ENCODE measurements at places on chromosomes 2 and 18.

DNA sequence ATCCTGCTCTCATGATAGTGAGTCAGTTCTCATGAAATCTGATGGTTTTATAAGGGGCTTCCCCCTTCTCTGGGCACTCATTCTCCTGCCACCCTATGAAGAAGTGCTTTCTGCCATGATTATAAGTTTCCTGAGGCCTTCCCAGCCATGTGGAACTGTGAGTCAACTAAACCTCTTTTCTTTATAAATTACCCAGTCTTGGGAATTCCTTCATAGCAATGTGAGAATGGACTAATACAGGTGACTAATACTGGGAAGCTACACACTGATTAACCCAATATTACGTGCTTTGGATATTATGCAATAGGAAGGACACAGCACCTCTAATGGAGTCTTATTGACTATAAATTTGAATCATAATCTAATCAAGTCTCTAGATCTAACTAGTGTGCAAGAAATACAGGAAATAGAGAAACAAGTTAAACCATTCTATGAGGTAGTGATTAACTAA, 107.2 kb upstream of the ETAA1 start:
- DNase-seq: no peak

- no peak for DNase-seq
These were observed 904.8 kb upstream of the CHAC2 start for GRCh38 chr2:52862801-52863200.

DNA sequence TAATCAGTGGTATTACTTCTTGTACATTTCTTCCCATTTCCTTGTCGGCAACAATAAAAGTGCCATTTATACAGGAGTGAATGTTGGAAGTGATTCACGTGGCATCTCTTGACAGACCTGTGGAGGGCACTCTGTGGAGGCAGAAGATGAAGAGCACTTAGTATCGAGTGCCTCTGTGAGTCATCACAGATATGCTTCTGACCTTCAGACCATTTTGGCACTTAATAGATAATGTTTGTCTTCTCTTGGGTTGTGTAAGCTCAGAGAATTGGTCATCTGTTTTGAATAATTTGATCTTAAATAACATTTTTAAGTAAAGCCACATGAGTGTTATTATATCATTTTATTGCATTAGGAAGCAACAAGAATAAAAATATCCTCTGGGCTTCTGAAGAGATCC, 305.5 kb downstream of the PTPRM start:
- no peak for DNase-seq

- DNase-seq: no peak
These were observed 40.2 kb downstream of the MYOM1 start for GRCh38 chr18:3179430-3180089.

- DNase-seq: no peak
These were observed 28.6 kb downstream of the MDH1 start for GRCh38 chr2:63617366-63617765.

- DNase-seq: no peak
These were observed 304.1 kb upstream of the RND3 start for GRCh38 chr2:150791567-150791966.

GRCh38 chr2:137675584-137676327, 288.5 kb upstream of the HNMT start:
- DNase-seq: no peak

DNA sequence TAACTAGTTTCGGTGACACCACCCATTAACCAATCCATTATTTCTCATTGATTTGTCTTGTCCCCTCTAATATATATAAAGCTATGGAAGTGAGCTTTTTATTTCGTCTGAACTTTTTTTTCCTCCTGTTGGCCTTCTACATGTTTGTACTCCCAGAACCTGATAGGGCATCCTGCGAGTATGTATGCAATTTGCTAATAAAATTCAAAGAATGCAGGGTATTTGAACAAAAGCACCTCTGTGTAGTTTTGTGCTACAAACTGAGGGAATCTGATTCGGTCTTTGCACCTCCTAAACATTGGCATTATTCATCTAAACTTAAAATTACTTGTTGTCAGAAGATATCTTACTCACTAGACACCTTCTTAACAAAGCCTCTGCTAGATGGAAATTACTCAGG, 242.9 kb upstream of the TMEFF2 start:
- no peak for DNase-seq

- DNase-seq: no peak
These were observed 140.2 kb upstream of the OTOS start for GRCh38 chr2:240280621-240281020.

- DNase-seq: no peak
These were observed 193.4 kb downstream of the LRRTM1 start for GRCh38 chr2:80111185-80111584.

GRCh38 chr2:181632733-181633401, 24.0 kb downstream of the CERKL start:
- no peak for DNase-seq

DNA sequence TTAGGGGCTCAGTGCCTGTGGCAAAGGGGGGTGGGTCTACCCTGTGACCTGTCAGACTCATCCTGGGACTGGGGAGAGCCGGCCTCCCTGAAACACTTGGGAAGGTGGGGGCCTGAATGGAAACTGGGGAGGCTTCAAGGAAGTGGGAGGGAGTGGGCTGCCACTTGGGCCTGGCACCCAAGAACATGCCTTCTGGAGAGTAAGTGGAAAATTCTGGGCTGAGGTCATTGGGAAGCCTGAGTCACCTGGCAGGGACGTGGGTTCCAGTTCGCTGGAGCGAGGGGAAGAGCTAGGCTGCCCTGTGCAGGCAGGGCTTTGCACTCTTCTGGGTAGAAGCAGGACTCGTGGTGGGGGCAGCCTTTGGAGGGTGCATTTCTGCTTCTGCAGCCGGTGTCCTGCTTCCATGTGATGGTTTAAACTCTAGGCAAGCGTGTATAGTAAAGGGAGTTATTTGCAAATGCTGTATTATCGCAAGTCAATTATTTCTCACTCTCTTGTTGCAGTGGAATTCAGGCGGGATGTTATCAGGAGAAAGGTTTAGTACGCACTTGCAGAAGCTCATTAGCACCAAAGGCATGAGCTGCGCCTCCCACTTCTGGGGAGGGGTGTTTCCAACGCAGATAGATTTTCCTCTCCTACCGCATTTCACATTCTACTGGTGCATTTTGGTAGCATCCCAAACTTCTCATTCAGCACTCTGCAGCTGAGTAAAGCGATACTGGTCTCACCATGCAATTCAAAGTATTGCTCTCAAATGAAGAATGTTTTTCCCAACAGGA, 3.8 kb downstream of the LRRFIP1 start:
- DNase-seq: no peak

DNA sequence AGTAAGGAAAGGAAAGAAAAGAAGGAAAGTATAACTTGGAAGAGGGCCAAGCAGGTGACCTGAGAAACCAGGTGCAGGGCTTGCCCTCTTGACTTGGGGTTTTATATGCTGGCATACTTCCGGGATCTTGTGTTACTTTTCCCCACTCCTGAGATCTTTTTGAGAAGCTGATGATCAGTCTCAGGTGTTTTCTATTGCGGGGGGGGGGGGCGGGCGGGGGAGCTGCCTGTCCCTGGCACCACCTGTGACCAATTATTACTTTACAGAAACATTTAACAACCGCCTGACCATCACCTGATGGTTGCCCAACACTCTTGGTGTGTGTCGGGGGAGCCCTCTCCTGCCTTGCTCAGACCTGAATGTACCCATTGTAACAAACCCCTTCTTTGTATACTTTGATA, 6.9 kb upstream of the CASP10 start:
- DNase-seq: no peak

DNA sequence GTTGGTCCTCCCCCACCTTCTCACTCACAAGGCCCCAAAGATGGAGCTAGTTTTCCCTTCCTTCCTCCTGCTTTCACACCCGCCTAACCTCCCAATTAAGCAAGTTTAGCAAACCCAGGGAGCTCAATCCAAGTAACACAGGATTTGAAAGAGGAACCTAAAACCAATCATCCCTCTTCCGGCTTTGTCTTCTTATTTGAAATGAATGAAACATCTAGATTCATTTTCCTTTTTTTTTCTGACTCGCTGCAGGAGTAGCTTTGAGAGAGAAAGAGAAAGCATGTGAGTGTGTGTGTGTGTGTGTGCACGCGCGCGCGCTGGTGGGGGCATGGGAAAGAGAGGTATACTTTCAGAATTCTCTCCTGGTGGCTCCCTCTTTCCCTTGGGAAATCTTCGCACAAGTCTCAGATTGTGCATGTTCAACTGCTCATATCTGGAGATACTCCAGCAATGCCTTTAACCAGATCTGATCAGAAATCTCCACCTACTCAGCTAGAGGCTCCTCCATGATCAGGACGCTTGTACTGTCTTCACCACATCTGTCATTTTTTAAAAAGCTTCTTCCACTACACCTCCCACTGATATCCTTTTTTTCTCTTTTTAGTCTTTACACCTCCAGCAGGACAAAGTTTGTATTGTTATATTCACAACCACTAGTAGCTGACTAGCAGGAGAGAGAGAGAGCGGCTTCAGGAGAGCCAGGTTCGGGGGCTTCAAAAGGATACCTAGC, 1.7 kb downstream of the SLC8A1 start:
- no peak for DNase-seq

DNA sequence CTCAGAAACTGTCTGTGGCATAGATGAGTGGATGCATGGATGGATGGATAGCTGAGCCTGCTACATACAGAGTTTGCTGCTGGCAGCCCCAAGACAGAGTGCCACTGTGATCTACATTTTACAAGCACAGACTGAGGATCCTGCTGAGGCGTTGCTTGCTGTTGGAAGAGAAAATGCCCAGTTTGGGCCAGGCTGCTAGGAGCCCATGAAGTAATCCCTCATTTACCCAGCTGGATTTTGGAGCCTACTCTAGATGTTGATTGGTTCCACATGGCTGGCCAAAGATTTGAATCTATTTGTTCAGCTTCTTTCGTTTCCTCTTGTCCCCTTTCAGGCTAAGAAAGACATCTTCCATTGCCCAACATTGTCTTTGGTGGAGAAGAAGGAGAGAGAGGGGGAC, 261.3 kb downstream of the CLIP4 start:
- DNase-seq: no peak

GRCh38 chr2:80778704-80779103, 474.2 kb upstream of the LRRTM1 start:
- no peak for DNase-seq

- DNase-seq: no peak
These were observed 29.0 kb upstream of the DNAJC27 start for GRCh38 chr2:25000503-25001324.

DNA sequence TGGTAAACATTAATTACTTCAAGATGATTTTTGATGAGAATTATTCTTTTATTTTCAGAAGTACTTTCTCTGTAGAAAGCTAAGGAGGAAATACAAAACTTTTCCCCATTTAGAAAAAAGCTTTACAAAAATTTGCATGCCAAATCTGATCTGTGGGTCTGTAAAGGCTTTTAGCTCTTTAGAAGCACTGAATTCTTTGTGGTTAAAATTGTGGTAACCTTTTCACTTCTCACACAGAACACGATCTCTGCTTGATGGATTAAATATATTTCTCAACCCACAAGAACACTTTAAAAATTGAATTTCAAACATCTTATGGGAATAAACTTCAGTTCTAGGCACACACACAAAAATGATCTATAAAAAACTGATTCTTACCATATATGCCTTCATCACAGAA, 63.7 kb downstream of the VIL1 start:
- no peak for DNase-seq

- DNase-seq: no peak
These were observed 47.5 kb upstream of the ACYP2 start for GRCh38 chr2:54067851-54068375.

DNA sequence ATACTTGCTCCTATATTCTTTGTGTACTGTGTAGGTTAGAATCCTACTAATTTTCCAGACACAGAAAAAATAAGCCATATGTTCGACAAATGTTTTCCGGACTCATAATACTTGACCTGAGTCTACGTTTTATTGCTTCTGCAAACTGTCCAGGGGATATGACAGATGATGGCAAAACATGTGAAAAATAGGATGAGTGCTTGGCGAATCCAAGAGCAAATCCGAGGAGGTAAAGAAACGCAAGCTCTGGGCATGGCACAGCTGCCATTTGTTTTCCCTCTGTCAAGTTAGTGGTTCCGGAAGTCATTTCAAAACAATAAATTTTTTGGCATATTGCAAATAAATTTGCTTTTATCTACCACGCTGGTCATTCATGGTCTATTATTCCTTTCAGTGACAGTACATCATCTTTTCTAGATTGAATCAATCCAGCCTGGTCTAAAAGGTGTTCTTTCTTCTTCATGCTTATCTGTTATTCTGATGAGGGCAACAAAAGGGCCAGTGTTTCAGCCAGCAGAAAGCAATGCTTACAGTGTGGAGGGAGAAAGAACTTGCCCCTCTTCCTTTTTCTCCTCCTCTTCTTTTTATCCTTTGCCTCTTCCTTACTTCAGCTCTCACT, 476.1 kb upstream of the SOX11 start:
- DNase-seq: no peak

- no peak for DNase-seq
These were observed 3.3 kb upstream of the ZNF532 start for GRCh38 chr18:58861353-58861752.

- DNase-seq: no peak
These were observed 26.1 kb upstream of the REG3G start for GRCh38 chr2:78999406-78999805.

- DNase-seq: no peak
These were observed 58.3 kb upstream of the UPP2 start for GRCh38 chr2:158043181-158043948.

- no peak for DNase-seq
These were observed 55.4 kb upstream of the SMIM21 start for GRCh38 chr18:75482880-75483279.

DNA sequence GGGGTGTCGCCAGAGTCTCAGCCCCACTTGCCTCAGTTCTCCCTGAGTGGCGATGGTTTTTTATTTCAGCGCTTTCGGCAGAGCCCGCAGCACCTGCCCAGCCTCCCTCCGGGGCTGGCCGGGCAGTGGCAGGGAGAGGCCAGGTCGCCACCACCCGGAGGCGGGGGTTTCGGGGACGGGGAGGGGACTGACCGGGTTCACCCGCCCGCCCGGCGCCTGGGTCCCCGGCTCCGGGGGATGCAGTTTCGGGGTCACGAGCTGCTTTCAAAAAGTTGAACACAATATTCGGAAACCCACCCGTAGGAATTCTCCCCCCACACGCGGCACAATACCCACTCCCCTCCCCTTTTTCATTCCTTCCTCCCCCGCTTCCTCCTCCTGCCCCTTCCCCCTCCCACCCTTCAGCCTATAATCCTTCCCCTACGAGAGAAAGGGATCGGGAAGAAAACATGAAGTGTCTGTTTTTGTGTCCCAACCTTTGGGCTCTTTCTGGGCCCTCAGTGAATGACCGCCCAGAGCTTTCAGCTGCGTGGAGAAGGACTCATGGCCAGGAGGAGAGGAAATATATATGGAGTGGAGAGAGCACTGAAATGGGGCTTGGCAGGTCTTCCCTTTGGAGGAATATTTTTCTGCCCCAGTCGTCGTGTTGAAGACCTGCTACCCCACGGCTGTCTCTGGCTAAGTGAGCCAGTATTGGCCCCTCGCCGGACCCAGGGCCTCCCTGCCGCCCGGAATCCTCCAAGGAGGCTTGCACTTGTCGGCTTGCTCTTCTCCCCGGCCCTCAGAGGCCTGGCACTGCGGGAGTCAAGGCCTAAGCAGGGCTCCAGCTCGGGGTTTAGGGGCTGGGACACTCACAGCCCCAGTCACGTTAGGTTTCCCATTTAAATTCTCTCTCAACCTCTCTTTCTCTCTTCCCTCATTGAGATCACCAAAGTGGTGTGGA, 2.1 kb upstream of the SIX3 start:
- DNase-seq: no peak
